ENCODE measurements at places on chromosomes 1 and 21. TPM values are rescaled to one million over a fixed set of nuclear protein-coding genes. Genes with fewer than 3 reads are reported as not detected.
A peak's percentile ranks its signal among the peaks of the same experiment; 100 is the strongest.

DNA sequence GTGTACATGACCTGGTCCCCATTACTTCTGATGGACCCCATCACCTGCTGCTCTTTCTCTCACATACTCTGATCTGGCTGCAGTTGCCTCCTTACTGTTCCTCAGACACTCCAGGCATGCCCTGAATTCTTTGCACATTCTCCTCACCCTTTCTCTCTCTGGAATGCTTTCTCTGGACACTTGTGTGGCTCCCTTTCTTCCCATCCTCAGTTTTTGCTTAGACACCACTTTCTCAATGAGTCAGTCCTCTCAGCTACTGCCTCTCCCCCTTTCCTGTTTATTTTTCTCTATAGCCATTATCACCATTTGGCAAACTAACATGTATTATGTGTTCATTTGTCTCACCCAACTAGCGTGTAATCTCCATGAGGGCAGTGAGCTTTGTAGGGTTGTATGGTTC, 28.1 kb downstream of the PLXNA2 start:
- H3K36me3 ChIP-seq = peaks cover 4% of the 10 kb centered on the region
- H3K27me3 ChIP-seq = peaks cover 36% of the 10 kb centered on the region
- no peak for DNase-seq
- H3K4me3 ChIP-seq = no peak overlapping the region
- H3K27ac ChIP-seq = no peak overlapping the region

DNA sequence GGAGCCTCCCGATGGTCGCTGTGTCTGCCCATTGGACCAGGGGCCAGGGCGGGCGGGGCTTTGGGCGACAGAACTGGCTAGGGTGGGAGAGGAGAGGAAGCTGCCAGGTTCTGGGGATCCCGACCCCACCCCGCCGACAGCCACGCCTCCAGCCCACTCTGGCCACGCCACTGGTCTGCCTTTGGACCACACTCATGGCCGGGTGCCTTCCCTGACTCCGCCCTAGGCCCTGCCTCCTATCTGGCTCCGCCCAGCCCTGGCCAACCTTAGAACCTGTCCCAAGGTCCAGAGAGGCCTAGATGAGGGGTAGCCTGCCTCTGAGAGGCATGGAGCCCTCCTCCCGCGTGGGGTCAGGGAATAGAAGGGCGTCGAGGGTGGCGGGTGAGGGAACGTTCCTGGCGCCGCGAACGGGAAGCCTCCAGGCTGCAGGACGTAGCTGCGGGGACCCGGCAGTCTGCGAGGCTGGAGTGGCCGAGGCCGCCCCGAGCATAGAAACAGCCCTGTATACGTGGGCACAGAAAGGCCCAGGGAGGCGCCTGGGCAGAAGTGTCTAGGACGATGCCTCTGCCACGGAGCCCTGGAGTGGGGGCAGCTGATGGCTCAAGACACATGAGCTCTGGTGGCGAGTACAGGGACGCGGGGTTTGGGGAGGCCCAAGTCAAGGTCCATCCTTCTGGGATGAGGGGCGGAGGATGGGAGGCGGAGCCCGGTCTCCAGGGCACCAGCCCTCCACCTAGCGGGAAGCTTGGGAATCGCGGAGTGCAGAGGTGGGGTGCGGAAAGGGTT, 11.5 kb upstream of the COL16A1 start:
- H3K4me3 ChIP-seq = peak overlapping the region; percentile 83
- H3K4me1 ChIP-seq = peaks cover 18% of the 10 kb centered on the region
- peaks cover 12% of the 10 kb centered on the region for H3K36me3 ChIP-seq
- H3K27ac ChIP-seq = no peak overlapping the region

GRCh38 chr1:112363636-112364035, 32.4 kb upstream of the CTTNBP2NL start:
- peaks cover 63% of the 10 kb centered on the region for H3K27me3 ChIP-seq
- no peak overlapping the region for H3K27ac ChIP-seq
- peaks cover 11% of the 10 kb centered on the region for H3K4me1 ChIP-seq
- H3K4me3 ChIP-seq = no peak overlapping the region

- H3K27ac ChIP-seq = peak overlapping the region; percentile 88
- DNase-seq = no peak
- no peaks in the 10 kb centered on the region for H3K27me3 ChIP-seq
Measured at GRCh38 chr1:37926038-37926924, 20.6 kb downstream of the INPP5B start.

DNA sequence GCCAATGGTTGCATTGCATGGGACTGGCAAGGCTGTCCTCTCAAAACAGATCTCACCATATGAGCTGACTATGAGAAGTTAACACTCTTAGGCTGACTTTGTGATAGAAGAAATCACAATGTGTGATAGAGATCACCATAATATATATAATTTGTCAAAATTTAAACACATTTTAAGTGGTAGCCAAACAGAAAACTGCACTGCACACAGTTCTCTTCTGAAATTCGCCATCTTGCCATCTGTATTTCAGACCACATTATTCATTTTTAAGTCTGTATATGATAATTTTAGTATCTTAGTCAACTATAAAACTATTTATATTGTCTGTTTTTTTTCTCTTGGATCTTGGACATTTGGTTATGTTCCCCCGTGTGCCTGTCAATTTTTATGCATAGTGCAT, 374.7 kb downstream of the AJAP1 start:
- no peak for DNase-seq
- no peak overlapping the region for H3K4me3 ChIP-seq
- no peaks in the 10 kb centered on the region for H3K36me3 ChIP-seq
- peaks cover 11% of the 10 kb centered on the region for H3K27me3 ChIP-seq

- no peaks in the 10 kb centered on the region for H3K36me3 ChIP-seq
- DNase-seq = no peak
- H3K4me3 ChIP-seq = no peak overlapping the region
- peaks cover 49% of the 10 kb centered on the region for H3K27me3 ChIP-seq
- H3K27ac ChIP-seq = no peak overlapping the region
Measured at GRCh38 chr1:182069028-182069466, 7.5 kb upstream of the ZNF648 start.

DNA sequence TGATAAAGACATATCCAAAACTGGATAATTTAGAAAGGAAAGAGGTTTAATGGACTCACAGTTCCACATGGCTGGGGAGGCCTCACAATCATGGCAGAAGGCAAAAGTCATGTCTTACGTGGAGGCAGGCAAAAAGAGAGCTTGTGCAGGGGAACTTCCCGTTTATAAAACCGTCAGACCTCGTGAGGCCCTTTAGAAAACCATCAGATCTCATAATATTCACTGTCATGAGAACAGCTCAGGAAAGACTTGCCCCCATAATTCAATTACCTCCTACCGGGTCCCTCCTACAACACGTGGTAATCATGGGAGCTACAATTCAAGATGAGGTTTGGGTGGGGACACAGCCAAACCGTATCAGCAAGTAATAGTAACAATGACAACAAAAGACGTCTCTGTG, 88.2 kb upstream of the SLC25A33 start:
- H3K4me1 ChIP-seq = peaks cover 4% of the 10 kb centered on the region
- H3K27me3 ChIP-seq = peaks cover 21% of the 10 kb centered on the region
- H3K4me3 ChIP-seq = no peak overlapping the region
- no peaks in the 10 kb centered on the region for H3K36me3 ChIP-seq

DNA sequence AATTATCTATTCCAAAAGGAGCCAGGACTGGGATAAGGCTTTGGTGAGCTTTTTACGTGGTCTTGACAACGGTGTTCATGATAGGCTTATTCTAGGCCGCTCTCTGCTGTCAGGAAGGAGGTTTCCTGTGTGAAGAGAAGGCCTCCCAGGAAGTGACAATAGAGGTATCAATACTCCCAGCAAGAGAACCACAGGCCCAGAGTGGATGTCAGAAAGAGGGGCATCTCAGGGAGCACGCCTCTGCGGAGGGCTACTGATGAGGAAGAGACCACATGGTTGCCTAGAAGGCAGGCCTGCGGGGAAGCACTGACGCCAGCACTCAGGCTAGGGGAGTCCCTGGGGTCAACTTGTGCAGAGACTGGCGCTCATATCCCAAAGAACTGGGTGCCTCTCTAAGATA, 60.4 kb downstream of the ITPKB start:
- DNase-seq = peak; percentile 39
- peak overlapping the region; percentile 90 for H3K4me3 ChIP-seq
- H3K27ac ChIP-seq = peak overlapping the region; percentile 100
- peaks cover 3% of the 10 kb centered on the region for H3K36me3 ChIP-seq
- no peaks in the 10 kb centered on the region for H3K27me3 ChIP-seq
- peaks cover 86% of the 10 kb centered on the region for H3K4me1 ChIP-seq

DNA sequence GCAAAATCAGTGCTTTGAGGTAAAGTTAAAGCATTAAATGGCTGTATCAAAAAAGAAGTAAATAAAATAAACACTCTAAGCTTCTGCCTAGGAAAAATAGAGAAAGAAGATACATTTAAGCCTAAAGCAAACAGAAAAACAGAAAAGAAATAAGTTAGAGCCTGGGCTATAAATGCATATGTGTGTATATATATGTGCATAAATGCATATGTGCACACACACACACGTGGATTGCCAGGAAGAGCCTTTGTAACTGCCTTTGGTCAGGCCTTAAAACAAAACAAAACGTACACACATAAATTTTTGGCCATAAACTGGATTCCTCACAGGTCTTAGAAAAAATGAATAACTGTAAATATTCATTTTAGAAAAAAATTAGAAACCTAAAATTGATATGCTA, 925.8 kb downstream of the MRPL39 start:
- no peaks in the 10 kb centered on the region for H3K27me3 ChIP-seq
- no peak for DNase-seq
- H3K27ac ChIP-seq = no peak overlapping the region

DNA sequence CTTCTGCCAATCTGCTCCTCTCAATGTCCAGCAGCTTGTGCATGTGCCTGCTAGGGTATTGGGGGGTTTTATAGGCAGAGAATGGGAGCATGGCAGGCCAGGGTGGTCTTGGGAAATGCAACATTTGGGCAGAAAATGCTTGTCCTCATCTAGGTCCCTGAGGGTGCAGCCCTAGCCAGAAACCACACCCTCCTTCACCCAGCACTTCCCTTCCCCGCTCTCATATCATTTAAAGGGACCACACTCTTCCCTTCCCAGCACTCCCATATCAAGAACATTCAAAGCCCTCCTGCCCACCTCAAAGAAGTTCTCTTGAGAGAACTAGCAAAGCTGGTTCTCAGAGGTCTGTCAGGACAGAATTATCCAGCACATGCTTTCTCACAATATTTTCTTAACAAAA, 62.1 kb downstream of the HSD3B1 start:
- no peaks in the 10 kb centered on the region for H3K4me1 ChIP-seq
- peaks cover 4% of the 10 kb centered on the region for H3K36me3 ChIP-seq
- H3K27me3 ChIP-seq = peaks cover 31% of the 10 kb centered on the region
- H3K4me3 ChIP-seq = no peak overlapping the region
- no peak for DNase-seq
- H3K27ac ChIP-seq = no peak overlapping the region

GRCh38 chr1:4460052-4460451, 194.4 kb upstream of the AJAP1 start:
- no peaks in the 10 kb centered on the region for H3K4me1 ChIP-seq
- no peak overlapping the region for H3K4me3 ChIP-seq
- H3K27ac ChIP-seq = no peak overlapping the region

The OR2M3 gene
- total RNA-seq = not detected

The APOBEC4 gene
- not detected for total RNA-seq

The MAP3K6 gene
- 3.3 TPM for total RNA-seq

The AADACL4 gene
- total RNA-seq = not detected

The AMY1A gene
- not detected for total RNA-seq
